ENCODE measurements at places on chromosomes 7 and 10. TPM values are rescaled to one million over a fixed set of nuclear protein-coding genes. Genes with fewer than 3 reads are reported as not detected.

Gene NEUROG3
- polyA plus RNA-seq: 3.1 TPM

Gene HMX3
- polyA plus RNA-seq: 1.5 TPM

DNA sequence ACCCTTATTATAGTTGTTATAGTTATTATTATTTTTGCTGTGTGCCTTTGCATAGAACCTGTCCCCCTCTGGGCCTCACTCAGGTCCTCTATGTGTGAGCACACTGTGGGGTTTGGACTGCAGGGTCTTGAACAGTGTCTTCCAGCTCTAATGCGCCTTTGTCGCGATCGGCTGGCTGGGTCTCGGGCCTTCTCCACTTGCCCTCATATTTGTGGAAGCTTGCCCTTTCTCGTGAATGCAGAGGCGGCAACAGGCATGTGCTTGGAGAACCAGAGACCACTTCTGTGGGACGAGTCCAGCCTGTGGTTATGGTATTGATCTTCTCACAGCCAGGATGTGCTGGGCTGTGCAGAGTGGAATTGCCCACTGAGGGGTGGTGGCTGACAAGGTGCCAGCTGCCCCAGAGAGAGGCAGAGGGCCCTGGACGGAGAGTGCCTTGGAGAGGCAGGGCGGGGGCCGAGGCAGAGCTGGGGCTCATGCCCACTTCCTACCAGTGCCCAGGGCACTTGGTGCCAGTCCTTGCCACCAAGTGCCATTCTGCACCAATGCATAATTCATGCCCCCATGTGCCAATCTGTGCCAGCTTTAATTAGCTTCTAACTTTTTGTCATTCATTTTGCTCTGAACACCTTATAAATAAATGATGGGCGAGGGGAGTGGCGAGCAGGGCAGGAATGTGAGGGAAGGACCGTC, 6.8 kb upstream of the CDH23 start:
- H3K27me3 ChIP-seq: peaks cover 29% of the 10 kb centered on the region
- no peak overlapping the region for H3K27ac ChIP-seq
- no peak overlapping the region for H3K4me3 ChIP-seq
- no peaks in the 10 kb centered on the region for H3K36me3 ChIP-seq
- H3K4me1 ChIP-seq: no peaks in the 10 kb centered on the region
- DNase-seq: no peak

Gene CHRM2
- 7.3 TPM for polyA plus RNA-seq

DNA sequence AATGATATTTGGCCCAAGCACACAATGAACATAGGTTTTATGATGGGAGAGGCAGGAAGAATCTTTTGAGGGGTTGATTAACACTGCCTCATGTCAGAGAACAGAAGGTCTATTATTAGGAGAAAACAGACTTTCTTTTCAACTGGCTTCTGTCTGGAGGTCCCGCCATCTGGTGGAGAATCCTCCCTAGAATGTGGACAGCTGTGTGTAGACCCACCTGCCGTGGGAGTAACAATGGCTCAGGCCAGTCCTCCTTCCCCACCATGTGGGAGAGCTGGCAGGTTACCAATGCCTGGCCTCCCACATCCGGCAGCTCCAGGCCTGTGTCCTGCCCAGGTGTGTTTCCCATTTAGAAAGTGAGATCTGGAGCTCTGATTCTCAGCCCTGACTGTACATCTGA, 70.4 kb upstream of the AOAH start:
- H3K36me3 ChIP-seq: no peaks in the 10 kb centered on the region
- H3K4me1 ChIP-seq: peaks cover 36% of the 10 kb centered on the region
- H3K27me3 ChIP-seq: no peaks in the 10 kb centered on the region

DNA sequence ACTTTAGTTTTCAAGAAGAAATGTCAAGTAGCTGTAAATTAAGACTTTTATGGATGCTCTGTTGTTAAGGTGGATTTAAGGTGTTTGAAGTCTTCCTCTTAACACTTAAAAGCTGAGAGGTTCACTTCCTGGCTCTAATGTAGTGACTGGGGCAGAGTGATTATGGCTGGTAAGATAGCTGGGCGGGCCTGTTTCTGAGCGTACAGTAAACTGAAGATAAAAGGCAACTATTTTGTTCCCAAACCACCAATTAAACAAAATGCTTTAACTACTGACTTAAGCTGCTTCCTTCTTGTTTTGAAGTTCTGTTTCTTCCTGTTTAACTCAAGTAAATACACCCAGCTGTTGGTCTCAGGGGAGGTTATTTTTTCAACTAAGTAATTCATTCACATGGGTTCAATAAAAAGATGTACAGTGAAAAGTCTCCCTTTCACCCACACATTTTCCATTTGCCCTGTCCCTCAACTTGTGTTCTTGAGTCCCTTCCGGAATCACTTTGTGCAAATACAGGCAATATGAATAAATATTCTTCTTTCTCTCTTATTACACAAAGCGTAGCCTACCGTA, 19.3 kb downstream of the VWA2 start:
- H3K27me3 ChIP-seq: no peaks in the 10 kb centered on the region
- H3K36me3 ChIP-seq: peaks cover 5% of the 10 kb centered on the region
- DNase-seq: no peak
- H3K27ac ChIP-seq: no peak overlapping the region
